ENCODE measurements at places on chromosomes 7 and 10. TPM values are rescaled to one million over a fixed set of nuclear protein-coding genes. Genes with fewer than 3 reads are reported as not detected.

DNA sequence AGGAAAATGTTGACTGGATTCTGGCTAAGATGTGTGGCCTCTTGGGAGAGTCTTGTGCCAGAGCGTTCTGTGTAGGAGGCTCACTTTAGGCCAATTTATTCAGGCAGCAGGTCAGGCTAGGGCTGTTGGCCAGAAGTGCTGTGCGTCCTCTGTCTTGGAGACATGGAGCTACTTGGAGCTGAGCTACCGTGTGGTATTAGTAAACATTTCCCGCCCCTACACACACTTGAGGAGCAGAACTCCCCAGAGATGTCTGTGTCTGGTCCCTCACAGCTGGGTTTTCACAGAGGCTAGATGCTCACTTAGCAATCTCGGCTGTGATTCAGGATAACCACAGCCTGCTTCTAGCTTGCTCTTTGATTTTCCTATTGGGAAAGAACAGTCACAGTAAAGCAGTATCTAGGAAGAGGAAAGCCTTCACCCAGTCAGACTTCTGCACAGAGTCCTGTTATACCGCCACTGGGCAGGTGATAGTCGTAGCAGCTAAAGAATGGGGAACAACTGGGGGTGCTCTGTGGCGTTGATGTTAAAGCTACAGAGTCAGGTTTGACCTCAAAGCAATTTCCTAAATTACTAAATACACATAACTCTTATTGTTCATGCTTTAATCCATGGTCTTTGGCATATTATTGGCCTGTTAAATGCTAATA is 86.7 kb downstream of the MDFIC start:
- peaks cover 27% of the 10 kb centered on the region for H3K4me1 ChIP-seq
- H3K4me3 ChIP-seq = no peak overlapping the region
- H3K27me3 ChIP-seq = no peaks in the 10 kb centered on the region
- no peaks in the 10 kb centered on the region for H3K36me3 ChIP-seq

GPER1 gene
- 4.9 TPM for total RNA-seq

PHKG1 gene
- total RNA-seq = 0.75 TPM

DNA sequence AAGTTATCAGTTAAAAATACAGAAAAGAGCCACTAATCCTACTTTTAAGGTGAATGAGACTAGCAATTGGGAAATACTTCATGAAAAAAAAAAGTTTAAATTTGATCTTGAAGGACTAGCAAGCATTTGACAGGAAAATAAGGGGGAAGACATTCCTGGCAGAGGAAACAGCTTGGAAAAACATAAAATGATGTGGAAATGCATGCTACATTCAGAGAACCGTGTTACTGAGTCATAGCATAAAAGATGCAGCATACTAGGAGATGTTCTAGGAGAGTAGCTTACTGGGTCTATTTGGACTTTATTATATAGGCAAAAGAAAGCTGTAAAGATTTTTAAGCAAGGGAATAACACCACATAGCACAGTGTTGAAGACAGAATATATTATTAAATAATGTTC is 108.6 kb upstream of the COL1A2 start:
- no peaks in the 10 kb centered on the region for H3K36me3 ChIP-seq
- no peak for DNase-seq
- no peak overlapping the region for H3K4me3 ChIP-seq

- no peak overlapping the region for H3K4me3 ChIP-seq
- H3K4me1 ChIP-seq = peaks cover 14% of the 10 kb centered on the region
- no peaks in the 10 kb centered on the region for H3K27me3 ChIP-seq
- no peak overlapping the region for H3K27ac ChIP-seq
Measured at GRCh38 chr7:2270495-2270894, 28.5 kb downstream of the NUDT1 start.

CPED1 gene
- 2.2 TPM for total RNA-seq
